ENCODE measurements at places on chromosomes 3 and 15. TPM values are rescaled to one million over a fixed set of nuclear protein-coding genes. Genes with fewer than 3 reads are reported as not detected.

The CHRM5 gene
- total RNA-seq: 0.53 TPM

- no peak for ATAC-seq
These were observed 82.4 kb upstream of the PRR23C start for GRCh38 chr3:139127101-139127500.

DNA sequence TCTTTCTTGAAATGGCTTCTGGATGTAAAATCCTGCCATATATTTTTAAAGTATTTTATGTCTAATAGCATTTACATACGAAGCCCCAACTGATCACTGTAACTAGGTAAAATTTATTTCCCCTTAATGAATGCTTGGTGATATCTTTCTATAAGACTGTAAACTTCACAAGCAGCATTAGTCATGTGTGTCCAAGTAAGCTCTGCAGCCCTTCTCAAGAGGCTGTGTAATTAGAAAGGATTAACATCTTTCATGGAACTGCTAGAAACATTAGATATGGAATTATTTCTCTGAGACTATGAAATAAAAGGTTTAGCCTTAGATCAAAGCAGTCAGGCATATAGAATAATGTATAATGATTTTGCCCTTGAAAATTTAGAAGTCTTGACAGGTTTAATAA, 143.3 kb downstream of the EPHA3 start:
- ATAC-seq: no peak

The NPAP1 gene
- total RNA-seq: 0.05 TPM

GRCh38 chr3:36282766-36283165, 97.5 kb upstream of the STAC start:
- no peak for ATAC-seq
